Stimulated activated CD4-positive, alpha-beta T cell treated with anti-CD3 and anti-CD28 coated beads, TNF-alpha, amount 100 ng/mL, for 24 hours (primary cell): ENCODE measurements at places on chromosomes 7 and 10.

DNA sequence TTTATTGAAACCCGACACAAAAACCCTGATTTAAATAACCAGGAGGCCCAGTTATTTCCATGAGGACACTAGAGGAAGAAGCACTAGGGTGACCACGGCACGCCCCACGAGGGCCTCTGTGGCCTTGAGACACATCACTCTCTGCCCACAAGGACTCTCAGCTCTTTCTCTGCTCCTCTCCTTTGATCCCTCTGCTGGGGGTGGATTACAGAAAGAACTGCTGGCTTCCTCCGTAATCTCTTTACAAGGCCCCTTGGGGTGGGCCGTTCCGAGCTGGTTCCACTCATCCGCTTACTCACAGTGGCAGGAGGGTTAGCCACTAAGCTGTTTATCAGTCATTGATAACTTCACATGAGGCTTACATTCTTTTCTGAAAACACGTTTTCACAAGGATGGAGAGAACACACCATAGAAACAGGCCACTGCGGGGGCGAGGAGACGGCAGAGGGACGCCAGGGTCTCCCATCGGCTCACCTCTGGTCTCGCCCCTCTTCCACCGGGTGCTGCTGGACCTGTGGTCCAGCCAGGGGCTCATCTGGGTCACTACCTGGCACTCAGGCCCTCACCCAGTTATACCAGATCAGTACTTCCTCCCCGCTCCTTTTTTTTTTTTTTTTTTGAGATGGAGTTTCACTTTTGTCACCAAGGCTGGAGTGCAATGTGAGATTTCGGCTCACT, 17.6 kb upstream of the PFKFB3 start:
- DNase-seq = no peak

GRCh38 chr7:69860486-69860885, 262.2 kb downstream of the AUTS2 start:
- DNase-seq = no peak

- no peak for DNase-seq
Observed at GRCh38 chr7:112150823-112151641, 55.2 kb downstream of the DOCK4 start.

GRCh38 chr7:2567679-2568278, 9.0 kb downstream of the IQCE start:
- DNase-seq = no peak

GRCh38 chr10:94439275-94439861, 37.0 kb downstream of the TBC1D12 start:
- no peak for DNase-seq

GRCh38 chr10:131193923-131194322, 117.6 kb downstream of the TCERG1L start:
- no peak for DNase-seq

DNA sequence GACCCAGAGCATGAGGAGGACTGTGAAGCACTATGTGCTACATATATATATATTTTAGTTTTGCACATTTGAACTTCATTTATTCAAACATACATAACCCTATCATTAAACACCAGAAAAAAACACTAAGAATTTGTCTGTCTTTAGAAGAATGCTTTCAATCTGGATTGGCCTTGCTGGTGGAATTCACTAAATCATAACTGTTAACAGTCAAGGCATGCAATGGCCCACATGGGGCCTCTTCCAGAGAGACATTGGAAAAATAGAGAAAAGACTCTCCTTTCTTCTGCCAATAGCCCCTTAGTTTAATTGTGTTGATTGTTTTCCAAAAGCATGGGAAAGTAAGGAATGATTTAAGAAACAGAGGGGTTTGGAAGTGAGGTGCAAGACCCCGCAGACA, 77.9 kb downstream of the MRPL32 start:
- DNase-seq = no peak

DNA sequence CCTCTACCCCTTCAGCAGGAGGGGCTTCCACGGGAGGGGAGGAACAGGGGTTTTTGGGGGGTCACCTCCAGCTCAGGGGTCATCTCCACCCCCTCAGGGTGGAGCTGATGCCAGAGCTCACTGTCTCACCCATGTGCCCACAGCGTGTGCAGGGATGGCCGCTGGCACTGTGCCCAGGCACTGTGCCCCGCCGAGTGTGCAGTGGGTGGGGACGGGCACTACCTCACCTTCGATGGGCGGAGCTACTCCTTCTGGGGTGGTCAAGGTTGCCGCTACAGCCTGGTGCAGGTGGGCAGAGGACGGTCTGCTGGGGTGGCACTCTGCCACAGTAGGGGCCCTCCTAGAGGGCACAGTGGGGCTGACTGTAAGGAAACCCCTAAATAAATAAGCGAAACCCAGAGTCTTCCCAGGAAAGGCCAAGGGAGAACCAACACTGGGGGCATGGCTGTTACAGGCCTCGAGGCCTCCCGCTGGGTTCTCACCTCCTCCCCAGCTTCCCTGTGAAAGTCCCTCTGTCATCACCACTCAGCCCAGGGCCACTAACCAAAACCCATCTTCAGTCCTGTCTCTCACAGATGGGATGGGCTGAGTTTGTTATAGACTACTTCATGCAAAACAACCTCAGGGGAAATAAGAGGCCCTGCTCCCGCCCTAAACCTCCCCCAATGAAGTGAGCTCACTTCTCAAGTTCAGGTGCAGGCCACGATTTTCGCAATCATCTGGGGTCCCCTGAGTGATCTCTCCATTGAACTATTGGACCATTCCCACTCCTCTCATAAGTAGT, 7.4 kb upstream of the ZNF467 start:
- DNase-seq = no peak
